Natural killer cell (primary cell): ENCODE measurements at places on chromosomes 12 and 14.
A peak's percentile ranks its signal among the peaks of the same experiment; 100 is the strongest.

DNA sequence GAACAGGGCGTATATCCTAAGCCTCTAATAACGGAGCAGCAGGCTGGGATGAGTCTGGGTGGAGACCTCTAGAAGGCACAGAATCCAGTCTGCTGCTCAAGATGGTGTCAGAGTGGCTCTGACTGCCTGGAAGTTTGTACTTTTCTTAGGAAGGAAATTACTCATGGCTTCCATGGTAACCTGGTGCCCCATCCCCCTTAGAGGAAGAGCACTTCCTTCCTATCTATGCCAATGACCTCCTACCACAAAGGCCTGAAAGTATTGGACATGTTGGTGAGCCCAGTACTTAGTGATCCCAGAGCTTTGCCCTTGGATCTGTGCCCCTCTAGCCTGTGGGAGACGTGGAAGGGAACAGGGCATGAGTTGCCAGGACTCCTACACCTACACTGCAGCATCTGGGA is 1.5 kb downstream of the BATF start:
- H3K4me3 ChIP-seq, result peak overlapping the region; percentile 71
- DNase-seq, result peak; percentile 36

DNA sequence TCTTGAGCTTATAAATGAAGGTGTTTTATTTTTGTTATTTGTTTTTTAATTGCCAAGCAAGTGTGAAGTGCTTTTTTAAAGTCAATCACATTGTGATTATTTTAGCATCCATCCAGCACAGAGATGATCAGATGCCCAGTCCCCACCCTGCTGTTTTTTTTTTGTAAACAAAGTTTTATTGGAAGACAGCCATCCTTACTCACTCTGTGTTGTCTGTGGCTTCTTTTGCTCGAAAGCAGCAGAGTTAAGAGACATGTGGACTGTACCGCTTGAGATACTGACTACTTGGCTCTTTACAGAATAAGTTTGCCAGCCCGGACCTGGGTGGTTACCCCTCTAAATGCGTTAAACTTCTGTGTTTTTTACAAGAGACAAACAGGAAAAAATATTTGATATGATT is 30.9 kb upstream of the AMN start:
- H3K27me3 ChIP-seq, result no peaks in the 10 kb centered on the region
- H3K27ac ChIP-seq, result no peak overlapping the region
- no peaks in the 10 kb centered on the region for H3K4me1 ChIP-seq
- peaks cover 20% of the 10 kb centered on the region for H3K36me3 ChIP-seq
- no peak for DNase-seq

DNA sequence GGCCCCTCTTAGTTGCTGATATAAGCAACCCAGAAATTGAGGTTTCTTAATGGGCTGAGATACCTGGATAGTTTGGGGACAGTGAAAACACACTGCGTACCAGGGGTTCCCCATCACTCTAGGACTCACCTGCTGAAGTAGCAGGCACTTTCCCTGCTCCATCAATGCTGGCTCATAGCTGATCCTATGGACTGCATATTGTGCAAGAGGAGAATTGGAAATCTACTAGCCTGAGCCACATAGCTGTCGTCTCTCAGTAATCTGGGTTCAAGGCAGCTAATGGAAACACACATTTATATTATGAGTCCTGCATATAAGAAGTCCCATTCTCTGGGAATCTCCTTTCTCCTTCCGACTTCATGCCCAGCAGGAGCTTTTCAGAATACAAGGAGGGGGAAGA is 7.3 kb upstream of the DUSP6 start:
- no peaks in the 10 kb centered on the region for H3K27me3 ChIP-seq
- DNase-seq, result no peak
- no peaks in the 10 kb centered on the region for H3K36me3 ChIP-seq
- H3K4me3 ChIP-seq, result no peak overlapping the region

GRCh38 chr14:104435147-104436046 is 144.2 kb upstream of the C14orf180 start:
- H3K36me3 ChIP-seq, result no peaks in the 10 kb centered on the region
- H3K27ac ChIP-seq, result no peak overlapping the region
- H3K27me3 ChIP-seq, result no peaks in the 10 kb centered on the region
- peaks cover 6% of the 10 kb centered on the region for H3K4me1 ChIP-seq
- no peak for DNase-seq

DNA sequence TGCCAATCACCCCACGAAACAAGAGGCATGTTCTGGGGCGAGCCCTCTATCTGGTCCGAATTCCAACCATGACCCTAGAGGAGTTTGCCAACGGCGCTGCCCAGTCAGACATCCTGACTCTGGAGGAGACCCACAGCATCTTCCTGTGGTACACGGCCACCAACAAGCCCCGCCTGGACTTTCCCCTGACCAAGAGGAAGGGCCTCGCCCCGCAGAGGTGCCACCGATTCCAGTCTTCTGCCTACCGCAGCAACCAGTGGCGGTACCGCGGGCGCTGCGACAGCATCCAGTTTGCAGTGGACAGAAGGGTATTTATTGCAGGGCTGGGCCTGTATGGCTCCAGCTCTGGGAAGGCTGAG is 1.7 kb downstream of the BTBD6 start:
- H3K4me1 ChIP-seq, result peaks cover 22% of the 10 kb centered on the region
- no peak overlapping the region for H3K27ac ChIP-seq
- H3K4me3 ChIP-seq, result no peak overlapping the region
- DNase-seq, result no peak
- H3K36me3 ChIP-seq, result peaks cover 19% of the 10 kb centered on the region

GRCh38 chr12:99259040-99259934 is 388.3 kb upstream of the GARIN6 start:
- no peak overlapping the region for H3K27ac ChIP-seq
- H3K4me1 ChIP-seq, result no peaks in the 10 kb centered on the region
- H3K27me3 ChIP-seq, result no peaks in the 10 kb centered on the region
- no peaks in the 10 kb centered on the region for H3K36me3 ChIP-seq
